ENCODE measurements at places on chromosomes 7 and 10. TPM values are rescaled to one million over a fixed set of nuclear protein-coding genes. Genes with fewer than 3 reads are reported as not detected.
A peak's percentile ranks its signal among the peaks of the same experiment; 100 is the strongest.

ADK gene
- 56.5 TPM for total RNA-seq

GRCh38 chr7:33422141-33422540 lies 292.8 kb downstream of the BBS9 start:
- peaks cover 2% of the 10 kb centered on the region for H3K4me1 ChIP-seq
- H3K27me3 ChIP-seq = no peaks in the 10 kb centered on the region
- no peak overlapping the region for H3K4me3 ChIP-seq
- H3K36me3 ChIP-seq = no peaks in the 10 kb centered on the region
- no peak overlapping the region for H3K27ac ChIP-seq

GRCh38 chr10:124802313-124802675 lies 675 bp downstream of the ABRAXAS2 start:
- H3K4me3 ChIP-seq = peak overlapping the region; percentile 94
- H3K4me1 ChIP-seq = peaks cover 17% of the 10 kb centered on the region
- no peak for DNase-seq
- H3K27me3 ChIP-seq = no peaks in the 10 kb centered on the region
- H3K27ac ChIP-seq = peak overlapping the region; percentile 92

PCLO gene
- not detected for total RNA-seq

H2BK1 gene
- total RNA-seq = not detected

GRCh38 chr10:88901984-88902789 lies 22.1 kb downstream of the STAMBPL1 start:
- no peak for DNase-seq
- peak overlapping the region; percentile 96 for H3K27ac ChIP-seq
- peaks cover 50% of the 10 kb centered on the region for H3K36me3 ChIP-seq
- peak overlapping the region; percentile 35 for H3K4me3 ChIP-seq

- H3K27me3 ChIP-seq = peaks cover 3% of the 10 kb centered on the region
- H3K4me1 ChIP-seq = no peaks in the 10 kb centered on the region
- no peak overlapping the region for H3K4me3 ChIP-seq
- H3K27ac ChIP-seq = no peak overlapping the region
Measured at GRCh38 chr7:134209322-134210015, 82.3 kb downstream of the LRGUK start.

DNA sequence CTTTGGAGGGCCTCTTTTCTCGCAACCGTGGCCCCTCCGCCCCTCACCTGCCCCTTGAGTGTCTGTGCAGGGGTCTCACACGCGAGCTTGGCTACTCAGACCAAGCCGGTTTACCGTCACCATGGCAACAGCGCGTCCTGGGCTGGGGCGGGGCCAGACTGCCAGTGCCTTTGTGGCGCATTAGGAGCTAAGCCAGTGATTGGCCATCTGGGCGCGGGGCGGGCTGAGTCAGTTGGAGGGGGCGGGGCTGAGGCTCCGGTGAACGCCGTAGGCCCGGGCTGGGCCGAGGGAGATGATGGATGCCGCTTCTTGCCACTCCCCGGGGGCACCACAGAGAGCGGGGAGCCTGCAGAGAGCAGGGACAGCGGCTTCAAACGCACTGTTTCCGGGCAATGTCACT lies 48.7 kb upstream of the FXYD4 start:
- H3K36me3 ChIP-seq = no peaks in the 10 kb centered on the region
- H3K4me1 ChIP-seq = peaks cover 5% of the 10 kb centered on the region
- H3K4me3 ChIP-seq = peak overlapping the region; percentile 41
- no peak overlapping the region for H3K27ac ChIP-seq
- H3K27me3 ChIP-seq = peaks cover 14% of the 10 kb centered on the region
- peak; percentile 85 for DNase-seq

GRCh38 chr10:26440088-26440470 lies 1.9 kb downstream of the APBB1IP start:
- no peak for DNase-seq
- peaks cover 41% of the 10 kb centered on the region for H3K36me3 ChIP-seq
- peak overlapping the region; percentile 90 for H3K4me3 ChIP-seq
- H3K27ac ChIP-seq = peak overlapping the region; percentile 93

GRM3 gene
- not detected for total RNA-seq

DNA sequence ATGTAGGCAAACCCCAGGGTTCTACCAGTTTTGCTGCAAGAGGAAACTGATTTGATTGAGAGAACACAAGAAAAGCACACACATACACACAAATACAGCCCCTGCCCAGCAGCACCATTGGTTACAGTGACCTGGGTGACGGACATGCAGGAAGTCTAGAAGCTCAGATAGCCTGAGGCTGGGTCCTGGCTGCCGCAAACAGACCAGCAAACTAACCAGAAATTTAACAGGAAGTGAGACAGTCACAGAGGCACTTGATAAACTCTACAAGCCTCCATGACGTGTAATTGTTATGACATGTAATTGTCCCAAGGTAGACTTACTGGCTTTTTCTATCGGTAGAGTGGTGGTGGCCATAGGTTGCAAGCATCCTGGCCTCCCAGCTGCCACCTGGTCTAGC lies 58.9 kb downstream of the PRKAR2B start:
- no peaks in the 10 kb centered on the region for H3K36me3 ChIP-seq
- peaks cover 3% of the 10 kb centered on the region for H3K4me1 ChIP-seq
- peak overlapping the region; percentile 63 for H3K27ac ChIP-seq

DNA sequence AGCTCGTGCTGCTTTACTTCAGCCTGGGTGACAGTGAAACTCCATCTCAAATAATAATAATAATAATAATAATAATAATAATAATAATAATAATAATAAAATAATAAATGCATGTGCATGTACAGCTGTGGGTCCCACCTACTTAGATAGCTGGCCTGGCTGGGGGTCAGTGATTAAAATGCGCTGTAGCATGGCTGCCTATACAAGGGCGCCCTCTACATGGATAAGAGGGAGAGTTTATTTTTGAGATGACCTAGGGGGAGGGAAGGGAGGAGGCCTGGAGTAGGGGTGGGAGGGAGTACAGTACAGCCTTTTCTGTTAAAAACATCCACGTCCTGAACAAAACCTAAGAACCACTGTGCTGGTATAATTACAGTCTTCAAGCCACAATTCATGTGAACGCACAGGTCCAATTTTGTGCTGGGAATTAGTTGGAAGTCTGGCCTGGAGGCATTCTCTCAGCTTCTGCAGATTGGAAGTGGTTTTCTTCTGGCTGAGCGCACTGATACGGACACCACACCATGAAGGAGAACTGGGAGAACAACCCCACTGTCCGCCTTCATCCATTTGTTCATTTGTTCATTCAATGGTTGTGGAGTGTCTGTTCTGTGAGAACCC lies 146.5 kb downstream of the TMEM178B start:
- H3K4me1 ChIP-seq = no peaks in the 10 kb centered on the region
- no peak overlapping the region for H3K27ac ChIP-seq
- H3K27me3 ChIP-seq = peaks cover 18% of the 10 kb centered on the region

TEX47 gene
- not detected for total RNA-seq

DNA sequence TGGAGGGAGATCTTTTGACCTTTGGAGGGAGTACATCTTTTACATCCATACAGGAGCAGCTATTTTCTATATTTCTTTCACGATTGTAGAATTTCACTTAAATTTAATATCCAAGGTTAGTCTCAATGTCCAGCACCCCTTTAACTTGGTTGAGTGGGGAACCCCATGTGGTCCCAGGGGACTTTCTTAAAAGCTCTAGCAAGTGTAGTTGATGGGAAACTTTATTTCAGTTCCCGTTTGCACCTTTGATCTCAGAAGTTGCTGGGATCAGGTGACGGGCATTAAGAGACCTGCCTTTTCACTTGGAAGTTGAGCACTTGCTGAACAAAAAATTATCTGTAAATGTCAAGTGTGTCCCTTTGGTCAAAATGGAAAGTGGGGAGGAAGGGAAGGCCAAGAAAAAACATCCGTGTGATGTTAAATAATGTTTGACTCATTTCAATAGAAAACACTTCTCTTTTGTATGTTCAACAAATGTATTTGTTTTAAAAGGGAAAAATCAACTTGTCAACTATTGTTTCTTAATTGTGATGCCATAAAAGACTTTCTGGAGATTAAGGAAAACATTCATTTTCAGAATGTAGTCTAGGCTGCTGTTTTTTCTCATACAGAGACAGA lies 370.1 kb upstream of the GALNT17 start:
- H3K27ac ChIP-seq = no peak overlapping the region
- H3K36me3 ChIP-seq = no peaks in the 10 kb centered on the region
- no peaks in the 10 kb centered on the region for H3K27me3 ChIP-seq
- H3K4me1 ChIP-seq = no peaks in the 10 kb centered on the region

- no peak for DNase-seq
- H3K4me3 ChIP-seq = no peak overlapping the region
- H3K4me1 ChIP-seq = no peaks in the 10 kb centered on the region
- peaks cover 5% of the 10 kb centered on the region for H3K36me3 ChIP-seq
- H3K27me3 ChIP-seq = no peaks in the 10 kb centered on the region
Measured at GRCh38 chr10:129792141-129792540, 171.9 kb downstream of the EBF3 start.

DNA sequence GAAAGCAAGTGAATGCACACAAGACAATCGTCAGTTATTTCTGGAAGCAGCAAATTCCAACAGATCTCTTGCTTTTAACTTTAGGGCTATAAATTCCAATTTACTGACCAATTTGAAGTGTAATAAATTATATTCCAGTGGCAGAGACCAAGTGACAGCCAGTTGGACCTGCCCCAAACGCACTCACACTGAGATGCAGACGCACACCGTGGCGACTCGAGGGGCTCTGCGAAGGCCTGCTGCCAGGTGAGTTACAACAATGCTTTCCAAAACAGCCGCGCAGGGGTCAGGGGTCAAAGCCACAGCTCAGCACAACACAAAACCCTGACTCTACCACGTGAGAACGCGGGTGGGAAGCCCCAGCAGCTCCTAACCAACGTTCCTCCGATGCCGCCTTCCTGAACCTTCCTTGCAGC lies 97.4 kb downstream of the ZRANB1 start:
- no peak for DNase-seq
- H3K4me3 ChIP-seq = no peak overlapping the region
- no peaks in the 10 kb centered on the region for H3K27me3 ChIP-seq
- no peak overlapping the region for H3K27ac ChIP-seq
- H3K4me1 ChIP-seq = no peaks in the 10 kb centered on the region
- H3K36me3 ChIP-seq = no peaks in the 10 kb centered on the region

ODAD2 gene
- total RNA-seq = 0.62 TPM

- no peak overlapping the region for H3K27ac ChIP-seq
- no peak overlapping the region for H3K4me3 ChIP-seq
- no peaks in the 10 kb centered on the region for H3K4me1 ChIP-seq
Measured at GRCh38 chr10:77827366-77827765, 99.2 kb downstream of the DLG5 start.

CPA2 gene
- not detected for total RNA-seq

DNA sequence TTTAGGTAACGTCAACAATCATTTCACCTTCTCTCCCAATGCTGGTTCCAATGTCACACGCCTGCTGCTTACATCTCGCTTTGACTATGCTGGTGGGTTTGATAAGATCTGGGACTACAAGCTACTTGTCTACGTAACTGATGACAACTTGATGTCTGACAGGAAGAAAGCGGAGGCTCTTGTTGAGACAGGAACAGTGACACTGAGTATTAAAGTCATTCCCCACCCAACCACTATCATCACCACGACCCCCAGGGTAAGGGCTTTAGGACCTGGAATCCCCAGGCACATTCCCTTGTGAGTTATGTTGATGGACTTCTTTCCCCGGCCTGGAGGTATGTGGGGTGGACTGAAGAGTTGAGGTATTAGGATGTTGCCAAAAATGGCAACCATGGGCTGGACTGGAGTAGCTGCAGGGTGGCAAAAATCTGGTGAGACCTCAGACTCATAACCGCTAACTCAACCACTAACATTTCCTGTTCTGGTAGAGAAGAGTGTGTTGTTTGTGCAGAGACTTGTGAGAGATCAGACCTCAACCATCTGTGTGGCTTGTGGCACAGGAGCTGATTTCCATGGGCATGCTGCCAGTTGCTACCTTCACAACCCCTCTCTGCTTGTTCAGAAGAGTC lies 59.2 kb downstream of the CDHR3 start:
- H3K4me3 ChIP-seq = peak overlapping the region; percentile 7
- peak overlapping the region; percentile 65 for H3K27ac ChIP-seq
- peaks cover 51% of the 10 kb centered on the region for H3K4me1 ChIP-seq
- H3K27me3 ChIP-seq = no peaks in the 10 kb centered on the region
- DNase-seq = peak; percentile 53
- H3K36me3 ChIP-seq = no peaks in the 10 kb centered on the region

GTF2IRD2 gene
- 4.1 TPM for total RNA-seq

ANK3 gene
- total RNA-seq = 1.7 TPM

DNA sequence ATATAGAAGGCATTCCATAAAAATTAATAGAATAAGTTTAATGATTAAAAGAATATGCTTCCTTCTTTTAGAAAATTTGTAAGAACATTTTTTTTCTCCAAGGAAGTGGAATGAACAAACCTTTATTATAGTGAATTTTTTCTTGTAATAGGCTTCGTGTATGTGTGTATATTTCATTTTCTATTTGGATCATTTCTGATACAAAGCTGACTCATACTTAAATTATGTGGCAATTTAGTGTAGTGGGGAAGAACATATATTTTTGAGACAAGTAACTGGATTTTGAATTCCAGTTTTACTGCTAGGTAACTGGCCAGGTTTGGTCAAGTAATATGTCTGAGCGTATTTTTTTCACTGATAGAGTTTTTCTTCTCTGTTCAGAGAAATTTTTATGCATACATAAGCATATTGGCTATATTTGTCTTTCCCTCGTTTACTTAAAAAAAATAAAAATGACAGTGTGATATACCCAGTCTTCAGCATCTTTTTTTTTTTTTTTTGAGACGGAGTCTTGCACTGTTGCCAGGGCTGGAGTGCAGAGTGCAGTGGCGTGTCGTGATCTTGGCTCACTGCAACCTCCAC lies 50.8 kb downstream of the CDK13 start:
- H3K36me3 ChIP-seq = peaks cover 2% of the 10 kb centered on the region
- peaks cover under 1% of the 10 kb centered on the region for H3K4me1 ChIP-seq
- no peak for DNase-seq
- no peaks in the 10 kb centered on the region for H3K27me3 ChIP-seq
- no peak overlapping the region for H3K4me3 ChIP-seq

DNA sequence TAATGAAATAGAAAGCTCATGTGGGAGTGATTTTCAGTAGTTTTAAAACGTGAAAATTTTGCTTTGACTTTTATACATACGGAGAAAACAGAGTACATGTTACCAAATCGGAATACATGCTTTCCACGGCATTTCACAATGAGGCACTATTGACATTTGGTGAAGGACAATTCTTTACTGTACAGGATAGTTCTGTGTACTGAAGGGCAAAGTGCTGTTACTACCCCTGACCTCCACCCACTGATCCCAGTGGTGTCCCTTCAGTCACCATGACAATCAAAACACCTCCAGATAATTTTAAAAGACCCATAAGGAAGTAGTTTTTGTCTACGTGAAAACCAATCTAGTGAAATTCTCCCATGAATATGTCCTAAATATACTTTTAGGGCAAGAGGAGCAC lies 33.1 kb upstream of the ANK3 start:
- H3K36me3 ChIP-seq = no peaks in the 10 kb centered on the region
- no peaks in the 10 kb centered on the region for H3K4me1 ChIP-seq
- peaks cover 3% of the 10 kb centered on the region for H3K27me3 ChIP-seq
- H3K4me3 ChIP-seq = no peak overlapping the region
- no peak for DNase-seq

GRCh38 chr7:23234569-23235296 lies 11.8 kb upstream of the GPNMB start:
- no peak for DNase-seq
- H3K36me3 ChIP-seq = no peaks in the 10 kb centered on the region
- H3K27me3 ChIP-seq = no peaks in the 10 kb centered on the region
- H3K4me3 ChIP-seq = no peak overlapping the region

- no peaks in the 10 kb centered on the region for H3K36me3 ChIP-seq
- H3K27me3 ChIP-seq = peaks cover 6% of the 10 kb centered on the region
- H3K4me1 ChIP-seq = no peaks in the 10 kb centered on the region
- no peak for DNase-seq
- no peak overlapping the region for H3K27ac ChIP-seq
- no peak overlapping the region for H3K4me3 ChIP-seq
Measured at GRCh38 chr7:101644879-101645278, 15.8 kb upstream of the MYL10 start.

PKD2L1 gene
- total RNA-seq = not detected

GRCh38 chr7:128697302-128697905 lies 25.3 kb downstream of the GARIN1A start:
- peaks cover 5% of the 10 kb centered on the region for H3K4me1 ChIP-seq
- H3K36me3 ChIP-seq = no peaks in the 10 kb centered on the region
- H3K4me3 ChIP-seq = peak overlapping the region; percentile 82
- peaks cover 58% of the 10 kb centered on the region for H3K27me3 ChIP-seq

All from activated naive CD8-positive, alpha-beta T cell treated with anti-CD3 and anti-CD28 coated beads for 36 hours (primary cell).